ENCODE measurements at places on chromosomes 2 and 18.

- DNase-seq, result no peak
- no peaks in the 10 kb centered on the region for H3K4me1 ChIP-seq
- no peak overlapping the region for H3K4me3 ChIP-seq
- no peak overlapping the region for H3K27ac ChIP-seq
Measured at GRCh38 chr18:39348757-39349156, 1783.2 kb upstream of the CELF4 start.

DNA sequence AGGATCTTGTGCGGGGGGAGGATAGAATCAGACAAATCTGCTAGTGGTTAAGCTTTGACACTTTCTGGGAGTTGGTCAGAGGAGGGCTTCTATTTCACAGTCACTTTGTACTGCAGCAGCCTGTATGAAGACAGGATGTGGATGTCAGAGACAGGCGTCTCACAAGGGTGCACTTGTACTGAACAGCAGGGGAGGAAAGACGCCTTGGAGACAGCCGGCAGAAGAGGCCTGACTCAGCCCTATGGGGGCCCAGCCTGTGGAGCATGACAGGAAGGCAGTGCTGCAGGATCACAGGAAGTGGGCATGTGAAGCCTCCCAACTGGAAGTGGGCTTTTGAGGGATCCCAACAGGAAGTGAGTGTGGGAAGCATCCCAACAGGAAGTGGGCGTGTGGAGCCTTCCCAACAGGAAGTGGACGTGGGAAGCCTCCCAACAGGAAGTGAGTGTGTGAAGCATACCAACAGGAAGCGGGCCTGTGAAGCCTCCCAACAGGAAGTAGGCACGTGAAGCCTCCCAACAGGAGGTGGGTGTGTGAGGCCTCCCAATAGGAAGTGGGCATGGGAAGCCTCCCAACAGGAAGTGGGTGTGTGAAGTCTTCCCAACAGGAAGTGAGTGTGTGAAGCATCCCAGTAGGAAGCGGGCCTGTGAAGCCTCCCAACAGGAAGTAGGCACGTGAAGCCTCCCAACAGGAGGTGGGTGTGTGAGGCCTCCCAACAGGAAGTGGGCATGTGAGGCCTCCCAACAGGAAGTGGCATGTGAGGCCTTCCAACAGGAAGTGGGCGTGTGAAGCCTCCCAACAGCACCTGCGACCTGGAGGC, 212.3 kb downstream of the SNTG2 start:
- no peaks in the 10 kb centered on the region for H3K27me3 ChIP-seq
- H3K27ac ChIP-seq, result no peak overlapping the region
- H3K4me3 ChIP-seq, result no peak overlapping the region

GRCh38 chr2:85956646-85957039, 67.9 kb upstream of the ST3GAL5 start:
- no peaks in the 10 kb centered on the region for H3K4me1 ChIP-seq
- H3K27ac ChIP-seq, result no peak overlapping the region
- H3K36me3 ChIP-seq, result no peaks in the 10 kb centered on the region
- H3K27me3 ChIP-seq, result no peaks in the 10 kb centered on the region

DNA sequence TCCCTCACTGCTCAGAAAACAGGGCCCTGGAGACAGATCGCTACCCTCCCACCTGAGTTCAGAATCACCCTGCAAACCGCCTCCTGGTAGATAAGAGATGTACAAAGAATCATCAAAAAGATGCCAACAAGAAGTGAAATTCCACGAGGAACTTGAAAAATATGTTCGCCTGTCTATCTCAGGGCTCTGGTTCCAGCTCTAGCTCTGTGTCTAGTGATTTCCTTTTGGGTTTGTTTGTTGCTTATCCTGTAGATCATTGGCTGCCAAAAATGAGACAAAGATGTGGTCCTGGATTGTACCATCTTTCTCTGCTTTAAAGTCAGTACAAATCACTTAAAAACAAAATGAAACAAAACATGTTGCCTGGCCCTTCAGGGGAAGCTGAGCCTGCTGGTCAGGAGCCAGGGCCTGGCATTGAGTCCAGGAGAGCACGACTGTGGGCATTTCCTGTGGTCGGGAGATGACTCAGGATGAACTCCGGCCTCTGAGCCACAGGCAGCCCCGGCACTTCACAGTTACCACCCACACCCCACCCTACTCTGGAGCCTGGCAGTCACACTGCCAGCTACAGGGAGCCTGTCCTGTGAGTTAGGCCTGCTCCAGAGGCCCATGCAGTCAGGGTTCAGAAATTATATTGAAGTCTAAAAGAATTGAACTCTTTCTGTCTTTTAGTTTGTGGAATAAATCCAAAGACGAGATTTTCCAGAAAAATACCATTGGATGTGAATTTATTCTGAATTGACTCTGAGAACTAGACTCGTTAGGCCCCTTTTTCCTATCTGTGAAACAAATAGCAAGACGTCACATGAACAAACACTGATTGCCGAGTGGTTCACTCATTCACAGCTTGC, 8.0 kb upstream of the ITGB6 start:
- H3K36me3 ChIP-seq, result no peaks in the 10 kb centered on the region
- peak overlapping the region; percentile 3 for H3K4me3 ChIP-seq
- no peaks in the 10 kb centered on the region for H3K27me3 ChIP-seq
- H3K4me1 ChIP-seq, result peaks cover 72% of the 10 kb centered on the region
- DNase-seq, result peak; percentile 92

DNA sequence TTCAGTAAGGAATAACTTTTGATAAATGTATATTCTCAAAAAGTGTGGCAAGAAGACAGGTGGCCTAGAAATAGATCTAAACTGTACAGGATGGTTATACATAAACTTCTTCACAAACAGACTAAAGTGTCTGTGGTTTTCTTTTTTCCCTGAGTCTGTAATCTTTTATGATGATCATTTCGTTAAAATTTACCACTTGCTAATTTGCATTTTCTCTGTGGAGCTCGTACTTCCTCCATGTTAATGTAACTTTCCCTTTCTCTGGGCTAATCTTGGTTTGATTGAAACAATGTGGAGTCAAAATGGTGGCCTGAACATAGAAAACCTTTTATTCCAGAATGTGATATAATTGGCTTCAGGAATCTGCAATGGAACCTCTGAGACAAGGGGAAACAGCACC, 166.2 kb downstream of the FTCDNL1 start:
- no peaks in the 10 kb centered on the region for H3K4me1 ChIP-seq
- no peaks in the 10 kb centered on the region for H3K27me3 ChIP-seq
- no peak overlapping the region for H3K27ac ChIP-seq
- H3K36me3 ChIP-seq, result no peaks in the 10 kb centered on the region
- H3K4me3 ChIP-seq, result no peak overlapping the region
- no peak for DNase-seq

DNA sequence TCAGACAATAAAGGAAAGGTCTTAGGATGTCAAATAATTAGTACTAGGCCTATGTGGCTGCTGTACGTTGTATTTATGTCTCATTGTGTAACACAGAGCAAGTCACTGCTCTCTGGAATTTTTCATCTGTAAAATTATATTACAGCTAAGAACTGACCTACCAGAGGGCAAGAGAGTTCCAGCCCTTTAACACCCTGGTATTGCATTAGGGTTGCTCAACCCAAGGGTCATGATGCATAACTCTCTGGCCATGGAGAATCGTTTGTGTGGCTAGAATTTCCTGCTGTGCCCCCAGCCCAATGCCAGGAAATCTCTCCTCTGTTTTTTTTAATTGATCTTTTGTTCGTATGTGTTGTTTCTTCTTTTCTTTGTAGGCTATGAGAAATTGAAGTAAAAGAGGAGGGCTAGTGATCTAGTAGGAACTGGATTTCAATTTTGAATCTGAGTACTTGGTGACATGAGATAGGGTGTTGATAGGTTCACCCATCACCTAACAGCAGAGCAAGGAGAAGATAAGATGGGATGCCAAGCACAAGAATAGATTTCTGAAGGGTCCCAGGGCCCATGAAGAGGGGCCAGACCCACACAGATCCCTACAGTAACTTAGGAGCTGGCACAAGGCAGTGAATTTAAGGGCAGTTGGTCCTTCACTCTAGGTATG, 571.2 kb upstream of the TNP1 start:
- no peak for DNase-seq
- no peaks in the 10 kb centered on the region for H3K4me1 ChIP-seq
- no peak overlapping the region for H3K4me3 ChIP-seq
- H3K36me3 ChIP-seq, result no peaks in the 10 kb centered on the region

DNA sequence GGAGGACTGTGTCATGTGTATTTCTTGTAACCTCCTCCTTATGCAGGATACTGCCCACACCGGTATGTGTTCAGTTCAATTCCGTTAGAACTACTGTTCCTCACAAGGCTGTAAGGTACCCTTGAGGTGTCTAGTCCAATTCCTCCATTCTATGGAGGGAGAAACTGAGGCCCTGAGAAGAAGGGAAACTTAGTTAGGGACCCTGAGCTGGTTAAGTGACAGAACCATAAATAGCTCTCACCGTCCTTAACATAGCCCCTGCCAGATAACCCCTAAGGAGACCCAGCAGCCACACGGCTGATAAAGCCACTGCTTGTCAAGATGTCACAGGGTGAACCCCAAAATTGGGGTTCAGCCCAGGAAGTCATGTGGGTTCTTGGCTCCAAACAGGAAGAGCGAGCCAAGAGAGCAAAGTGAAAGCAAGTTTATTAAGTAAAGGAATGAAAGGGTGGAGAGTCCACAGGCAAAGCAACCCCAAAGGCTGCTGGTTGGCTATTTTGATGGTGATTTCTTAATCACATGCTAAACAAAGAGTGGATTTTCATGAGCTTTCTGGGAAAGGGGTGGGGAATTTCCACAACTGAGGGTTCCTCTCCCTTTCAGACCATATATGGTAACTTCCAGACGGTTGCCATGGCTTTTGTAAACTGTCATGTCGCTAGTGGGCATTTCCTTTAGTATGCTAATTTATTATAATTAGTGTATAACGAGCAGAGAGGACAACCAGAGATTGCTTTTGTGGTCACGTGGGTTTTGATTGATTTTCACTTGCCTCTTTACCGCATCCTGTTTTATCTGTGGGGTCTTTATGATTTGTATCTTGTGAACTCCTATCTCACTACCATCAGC, 83.4 kb upstream of the RTN4 start:
- no peaks in the 10 kb centered on the region for H3K27me3 ChIP-seq
- peak overlapping the region; percentile 18 for H3K27ac ChIP-seq
- H3K4me3 ChIP-seq, result no peak overlapping the region
- peaks cover 17% of the 10 kb centered on the region for H3K4me1 ChIP-seq
- no peak for DNase-seq

GRCh38 chr18:31685097-31686082, 1.0 kb upstream of the B4GALT6 start:
- no peaks in the 10 kb centered on the region for H3K27me3 ChIP-seq
- peak overlapping the region; percentile 85 for H3K4me3 ChIP-seq
- peaks cover 19% of the 10 kb centered on the region for H3K4me1 ChIP-seq

- no peak overlapping the region for H3K27ac ChIP-seq
- no peak for DNase-seq
- no peaks in the 10 kb centered on the region for H3K27me3 ChIP-seq
Measured at GRCh38 chr2:138267902-138268254, 233.7 kb upstream of the SPOPL start.

- no peak for DNase-seq
- peaks cover 25% of the 10 kb centered on the region for H3K4me1 ChIP-seq
- H3K27me3 ChIP-seq, result no peaks in the 10 kb centered on the region
- peaks cover 4% of the 10 kb centered on the region for H3K36me3 ChIP-seq
Measured at GRCh38 chr2:36964496-36965058, 1.8 kb downstream of the STRN start.

GRCh38 chr2:233120459-233120858, 60.3 kb downstream of the INPP5D start:
- DNase-seq, result no peak
- no peak overlapping the region for H3K4me3 ChIP-seq
- no peaks in the 10 kb centered on the region for H3K27me3 ChIP-seq
- no peaks in the 10 kb centered on the region for H3K36me3 ChIP-seq

DNA sequence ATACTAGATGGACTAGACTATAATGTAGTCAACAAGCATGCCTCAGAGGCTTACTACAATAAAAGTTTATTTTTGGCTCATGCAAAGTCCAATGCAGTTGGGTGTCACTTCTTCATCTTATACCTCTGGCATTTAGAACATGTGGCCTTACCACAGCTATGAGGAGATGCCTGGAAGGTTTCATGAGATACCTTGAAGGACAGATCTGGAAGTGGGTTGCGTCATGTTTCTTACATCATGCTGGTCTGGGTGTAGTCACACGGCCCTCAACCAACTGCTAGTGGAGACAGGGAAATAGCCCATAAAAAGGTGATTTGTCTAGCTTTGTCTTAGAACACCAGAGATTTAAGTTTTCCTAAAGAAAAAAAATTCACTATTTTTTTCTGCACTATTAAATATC, 91.7 kb upstream of the MMADHC start:
- DNase-seq, result no peak
- no peak overlapping the region for H3K27ac ChIP-seq
- H3K36me3 ChIP-seq, result no peaks in the 10 kb centered on the region
- no peak overlapping the region for H3K4me3 ChIP-seq
- H3K4me1 ChIP-seq, result no peaks in the 10 kb centered on the region
- no peaks in the 10 kb centered on the region for H3K27me3 ChIP-seq

GRCh38 chr2:134782107-134782506, 56.3 kb upstream of the ACMSD start:
- H3K27me3 ChIP-seq, result peaks cover 10% of the 10 kb centered on the region
- H3K36me3 ChIP-seq, result no peaks in the 10 kb centered on the region
- DNase-seq, result no peak
- no peak overlapping the region for H3K4me3 ChIP-seq

DNA sequence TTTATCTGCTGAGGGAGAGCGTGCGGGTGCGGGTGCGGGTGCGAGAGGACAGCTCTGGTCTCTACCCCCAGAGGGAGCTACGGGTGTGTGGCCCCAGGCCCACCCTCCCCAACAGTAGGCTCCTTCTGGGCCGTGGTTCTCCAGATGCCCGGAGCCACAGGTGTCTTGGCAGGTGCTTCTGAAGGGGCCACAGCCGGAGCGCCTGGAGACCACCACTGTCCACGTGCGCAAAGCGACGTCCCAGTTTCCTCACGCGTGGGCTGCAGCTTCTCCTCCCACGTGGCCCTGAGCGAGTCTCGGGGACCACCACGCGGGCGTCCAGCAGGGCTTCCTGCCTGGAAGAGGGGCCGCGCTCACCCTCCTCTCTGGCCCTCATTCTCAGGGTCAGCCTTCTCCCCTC, 90.6 kb downstream of the BIN1 start:
- H3K4me1 ChIP-seq, result no peaks in the 10 kb centered on the region
- no peak overlapping the region for H3K27ac ChIP-seq
- no peak overlapping the region for H3K4me3 ChIP-seq
- DNase-seq, result no peak
- peaks cover 7% of the 10 kb centered on the region for H3K27me3 ChIP-seq
- H3K36me3 ChIP-seq, result no peaks in the 10 kb centered on the region

DNA sequence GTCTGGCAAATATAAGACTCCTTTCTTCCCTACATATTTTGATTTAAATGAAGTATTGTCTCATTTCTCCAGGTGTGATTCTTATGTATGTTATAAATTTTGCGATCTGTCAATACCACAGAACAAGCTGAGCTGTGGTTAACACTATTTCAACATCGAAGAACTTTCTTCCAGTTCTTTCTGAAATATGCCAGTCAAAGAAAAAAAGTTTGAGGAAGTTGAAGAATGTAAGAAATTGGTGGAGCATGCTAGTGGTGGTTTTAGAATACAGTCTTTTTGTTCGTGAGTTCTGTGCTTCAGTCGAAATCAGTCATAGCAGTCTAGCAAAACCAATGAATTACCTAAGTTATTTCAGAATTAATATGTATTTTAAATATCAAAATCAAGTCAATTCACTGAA, 8.6 kb upstream of the COBLL1 start:
- H3K27me3 ChIP-seq, result no peaks in the 10 kb centered on the region
- no peaks in the 10 kb centered on the region for H3K4me1 ChIP-seq
- H3K27ac ChIP-seq, result no peak overlapping the region

- H3K27ac ChIP-seq, result no peak overlapping the region
- no peaks in the 10 kb centered on the region for H3K36me3 ChIP-seq
- no peaks in the 10 kb centered on the region for H3K4me1 ChIP-seq
- no peak for DNase-seq
- no peaks in the 10 kb centered on the region for H3K27me3 ChIP-seq
Measured at GRCh38 chr2:108378851-108379250, 1.1 kb downstream of the SULT1C4 start.

- H3K27me3 ChIP-seq, result no peaks in the 10 kb centered on the region
- no peak overlapping the region for H3K4me3 ChIP-seq
- H3K4me1 ChIP-seq, result no peaks in the 10 kb centered on the region
- no peak overlapping the region for H3K27ac ChIP-seq
- H3K36me3 ChIP-seq, result no peaks in the 10 kb centered on the region
Measured at GRCh38 chr2:60868589-60869273, 12.6 kb upstream of the REL start.
